Mucosa of gallbladder (tissue), 1 donor: ENCODE measurements at places on chromosomes 12 and 14. TPM values are rescaled to one million over a fixed set of nuclear protein-coding genes. Genes with fewer than 3 reads are reported as not detected.

Gene DIO2
- total RNA-seq: 1.8 TPM

DNA sequence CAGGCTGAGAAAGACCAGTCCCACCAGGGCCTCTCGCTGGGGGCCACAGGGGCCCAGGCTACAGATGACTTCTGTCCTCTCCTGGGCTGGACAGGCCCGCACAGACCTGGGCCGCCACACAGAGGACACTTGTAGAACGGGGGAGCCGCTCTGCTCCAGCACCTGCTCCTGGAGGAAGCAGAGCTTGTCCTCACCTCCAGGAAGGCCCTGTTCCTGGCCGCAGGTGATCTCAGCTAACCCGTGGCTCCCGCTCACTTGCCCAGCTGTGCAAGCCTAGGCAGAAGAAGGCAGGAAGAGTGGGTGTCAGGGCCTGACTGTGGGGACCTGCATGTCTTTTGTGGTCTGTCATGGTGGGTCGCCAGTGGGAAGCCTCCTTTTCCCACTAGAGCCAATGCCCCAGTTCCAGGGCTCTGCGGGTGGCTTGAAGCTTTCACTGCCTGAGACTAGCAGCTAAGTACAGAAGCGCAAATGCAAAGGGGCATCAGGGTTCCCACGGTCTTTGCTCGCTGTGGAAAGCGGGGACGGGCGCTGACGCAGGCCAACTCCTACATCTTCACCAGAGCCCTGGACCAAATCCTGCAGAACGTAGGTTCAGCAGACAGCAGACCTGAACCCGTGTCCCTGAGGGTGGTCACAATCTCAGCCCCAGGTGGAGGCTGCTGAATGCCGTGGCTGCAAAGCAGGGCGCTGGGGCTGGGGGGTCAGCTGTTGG, 8.8 kb upstream of the CEP170B start:
- DNase-seq: no peak

DNA sequence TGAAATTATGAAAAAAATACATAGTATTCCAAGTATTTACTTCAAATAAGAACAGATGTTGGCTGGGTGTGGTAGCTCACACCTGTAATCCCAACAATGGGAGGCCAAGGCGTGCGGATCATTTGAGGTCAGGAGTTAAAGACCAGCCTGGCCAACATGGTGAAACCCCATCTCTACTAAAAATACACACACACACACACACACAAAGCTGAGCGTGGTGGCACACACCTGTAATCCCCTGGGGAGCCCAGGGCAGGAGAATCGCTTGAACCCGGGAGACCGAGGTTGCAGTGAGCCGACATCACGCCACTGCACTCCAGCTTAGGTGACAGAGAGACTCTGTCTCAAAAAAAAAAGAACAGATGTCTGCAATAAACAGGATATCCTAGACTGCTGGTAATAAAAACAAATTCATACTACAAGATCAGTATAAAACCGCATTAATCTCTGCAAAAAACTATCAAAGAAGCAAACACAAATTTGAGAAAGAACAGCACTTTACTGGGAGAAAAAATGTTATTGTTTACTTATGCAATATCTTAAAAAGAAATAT, 23.8 kb downstream of the EEA1 start:
- no peak for DNase-seq

DNA sequence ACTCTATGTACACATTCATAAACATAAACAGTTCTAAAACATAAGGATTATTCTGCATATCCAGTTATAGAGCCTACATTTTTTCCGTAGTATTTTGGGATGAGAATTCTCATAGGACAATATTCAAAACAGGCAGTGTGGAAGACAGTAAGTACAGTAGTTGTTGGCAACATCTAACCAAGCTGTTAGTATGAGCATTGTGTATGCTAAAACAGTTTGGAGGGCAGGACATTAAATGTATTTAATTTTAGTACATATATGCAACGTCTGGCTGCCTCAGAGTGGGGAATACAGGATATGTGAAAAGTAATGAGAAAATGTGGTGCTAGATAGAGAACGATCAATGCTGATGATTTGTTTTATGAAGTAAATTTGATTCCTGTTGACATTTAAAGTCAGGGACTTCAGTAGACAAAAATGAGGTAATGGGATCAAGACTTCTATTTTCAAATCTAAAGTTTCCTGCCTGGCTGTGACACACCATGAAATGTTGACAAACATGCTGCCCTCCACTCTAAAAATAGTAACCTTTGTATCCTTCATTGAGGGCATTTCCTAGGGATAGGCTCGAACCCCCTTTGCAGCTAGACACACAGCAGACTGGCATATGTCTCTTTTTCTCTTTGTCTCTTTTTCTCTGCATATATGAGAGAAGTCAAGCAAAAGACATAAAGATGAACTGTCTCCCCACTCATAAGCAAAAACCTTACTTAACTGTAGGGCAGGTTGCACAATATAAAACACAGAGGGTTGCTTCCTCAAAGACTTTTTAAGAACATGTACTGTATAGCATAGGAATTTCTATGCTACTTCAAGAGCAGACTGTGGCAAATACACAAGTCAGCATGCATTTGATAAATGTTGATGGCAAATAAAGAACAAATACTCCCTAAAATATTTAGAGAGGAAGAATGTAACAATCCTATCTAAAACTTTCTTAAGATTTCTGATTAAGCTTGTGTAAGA, 75.5 kb upstream of the GTF2A1 start:
- DNase-seq: no peak

DNA sequence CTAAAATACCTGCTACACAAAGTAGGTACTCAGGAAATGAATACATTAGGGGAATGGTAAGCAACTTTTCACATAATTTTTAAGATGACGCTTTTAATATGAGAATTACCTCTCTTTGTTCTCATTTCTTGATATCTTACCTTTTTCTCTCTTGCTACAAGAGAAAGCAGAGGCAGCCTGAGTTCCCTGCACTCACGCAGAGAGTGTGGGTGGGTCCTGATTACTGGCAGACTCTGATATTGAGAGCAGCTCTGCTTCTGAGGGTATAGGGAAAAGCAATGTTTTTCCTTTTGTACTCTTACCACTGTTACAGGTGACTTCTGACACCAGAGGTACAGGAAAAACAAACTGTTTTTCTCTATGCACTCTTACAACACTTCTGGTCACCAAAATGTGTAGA, 420.2 kb upstream of the TMTC1 start:
- no peak for DNase-seq
